ENCODE measurements at places on chromosomes 16 and 17. TPM values are rescaled to one million over a fixed set of nuclear protein-coding genes. Genes with fewer than 3 reads are reported as not detected.

Gene TBC1D3C
- not detected for total RNA-seq

Gene TEKT1
- total RNA-seq = not detected

Gene SMIM5
- total RNA-seq = not detected

- peak; percentile 72 for DNase-seq
Measured at GRCh38 chr17:4327606-4328005, 38.9 kb downstream of the UBE2G1 start.

Gene KRT20
- total RNA-seq = not detected

DNA sequence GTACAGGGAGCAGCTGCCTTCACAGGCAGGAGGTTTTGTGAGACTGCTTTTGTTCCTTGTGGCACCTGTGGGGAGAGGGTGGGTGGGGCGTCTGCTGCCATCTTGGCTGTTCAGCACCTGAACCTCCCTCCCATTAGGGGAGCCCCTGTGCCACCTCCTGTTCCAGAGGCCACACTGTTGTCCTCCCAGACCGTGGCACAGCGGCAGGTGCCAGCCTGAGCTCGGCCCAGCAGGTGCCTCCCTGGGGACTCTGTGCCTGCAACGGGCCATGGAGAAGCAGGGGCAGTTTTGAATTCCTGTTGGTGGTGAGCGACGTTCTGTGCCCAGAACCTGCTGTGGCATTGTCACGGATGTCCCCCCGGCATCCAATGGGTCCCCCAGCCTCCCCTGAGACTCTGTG is 9.9 kb downstream of the LGALS3BP start:
- DNase-seq = no peak

- DNase-seq = no peak
Measured at GRCh38 chr17:69870751-69871199, 204.2 kb upstream of the KCNJ16 start.

Gene P2RX1
- not detected for total RNA-seq

Gene C16orf92
- not detected for total RNA-seq

Gene CPNE7
- total RNA-seq = not detected

Gene XAF1
- total RNA-seq = not detected

All from HT1080 (cell line).